ENCODE measurements at places on chromosomes 4 and X.

DNA sequence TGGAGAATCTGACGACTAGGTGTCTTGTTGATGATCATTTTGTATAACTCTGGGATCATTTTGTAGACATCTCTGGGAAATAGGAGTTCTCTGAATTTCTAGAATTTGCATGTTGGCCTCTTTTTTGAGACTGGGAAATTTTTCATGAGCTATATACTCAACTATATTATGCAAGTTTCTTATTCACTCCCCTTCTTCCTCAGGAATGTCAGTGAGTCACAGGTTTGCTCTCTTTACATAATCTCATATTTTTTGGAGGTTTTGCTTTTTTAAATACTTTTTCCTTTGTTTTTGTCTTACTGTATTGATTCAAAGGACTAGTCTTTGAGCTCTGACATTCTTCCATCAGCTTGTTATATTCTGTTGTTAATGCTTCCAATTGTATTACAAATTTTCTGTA is 1324.2 kb downstream of the TECRL start:
- no peak for ATAC-seq

DNA sequence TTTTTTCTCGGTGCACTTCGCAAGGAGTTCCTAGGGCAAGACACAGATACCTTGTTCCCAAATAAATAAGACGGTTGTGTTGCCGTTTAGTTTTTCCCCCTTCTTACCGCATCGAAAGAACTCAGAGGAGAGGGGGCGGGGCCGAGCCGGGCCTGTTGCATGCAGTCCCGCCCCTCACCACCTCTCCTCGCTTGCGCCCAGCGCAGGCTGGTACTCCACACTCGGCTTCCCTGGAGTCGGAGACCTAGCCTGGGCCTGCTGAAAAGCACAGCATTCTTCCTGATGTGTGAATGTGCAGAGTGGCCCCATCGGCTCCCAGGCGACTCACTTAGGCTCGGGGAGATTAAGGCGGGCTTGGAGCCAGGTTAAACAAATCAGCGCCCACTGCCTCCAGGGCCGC is 26.1 kb upstream of the VMA21 start:
- ATAC-seq = peak; percentile 75

- no peak for ATAC-seq
These were observed 62.7 kb upstream of the SHOX start for GRCh38 chrX:567891-568290.

DNA sequence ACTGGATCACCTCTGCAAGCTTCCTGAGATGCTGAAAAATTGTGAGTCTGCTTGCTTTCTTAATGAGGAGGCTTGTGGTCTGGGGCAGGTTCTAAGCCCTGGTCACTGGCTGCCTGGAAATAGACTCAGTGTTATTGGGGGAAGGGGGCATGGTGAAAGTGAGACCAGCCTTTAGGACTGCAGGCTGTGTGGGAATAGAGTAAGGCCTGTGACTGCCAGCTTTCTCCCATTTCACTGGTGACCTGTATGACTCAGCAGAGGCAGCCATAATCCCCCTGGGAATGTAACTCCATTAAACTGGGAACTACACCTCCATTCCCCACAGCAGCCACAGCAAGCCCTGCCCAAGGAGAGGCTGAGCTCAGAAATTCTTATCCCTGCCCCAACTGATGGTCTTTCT is 55.9 kb upstream of the IL15 start:
- ATAC-seq = no peak

Data from SK-N-SH treated with all-trans-retinoic acid at 6 μM for 48 hours (cell line).